ENCODE measurements at places on chromosomes 4 and X.

DNA sequence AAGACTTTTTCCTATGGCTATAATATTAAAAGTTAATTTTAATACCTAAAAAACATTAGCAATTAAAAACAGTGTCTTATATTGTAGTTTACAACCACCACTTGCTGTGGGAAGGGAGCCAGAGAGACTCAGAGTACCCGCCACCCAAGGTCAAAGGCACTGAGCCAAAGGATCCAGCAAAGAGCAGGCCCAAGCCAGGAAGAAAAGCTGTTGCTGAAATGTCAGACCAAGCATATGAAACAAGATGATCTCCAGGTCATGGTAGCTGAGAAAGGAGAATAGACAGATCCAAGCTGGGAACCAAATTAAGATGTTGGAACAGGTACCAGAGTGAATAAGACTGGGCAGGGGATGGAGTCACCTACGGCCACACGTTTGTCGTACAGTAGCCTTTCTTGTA, 18.8 kb upstream of the ATOH1 start:
- no peak for DNase-seq

DNA sequence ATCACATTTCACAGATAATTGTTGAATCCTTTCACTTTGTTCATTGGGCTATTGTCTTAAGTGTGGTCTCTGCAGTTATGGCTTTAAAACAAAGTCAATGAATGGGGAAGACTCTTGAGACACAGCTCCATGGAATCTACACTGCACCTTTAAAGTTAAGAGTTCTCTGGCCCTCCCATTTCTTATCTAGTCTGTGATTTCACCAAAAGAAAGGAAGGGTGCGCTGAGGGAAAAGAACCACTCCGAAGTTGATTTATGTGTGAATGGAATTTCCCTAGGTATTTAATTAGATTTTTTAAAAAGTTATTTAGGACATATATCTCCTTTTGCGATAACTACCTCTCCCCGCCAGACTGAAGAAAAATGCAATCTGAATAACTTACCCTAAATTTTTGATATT, 2.5 kb downstream of the SEPTIN11 start:
- no peak for DNase-seq

- no peak for DNase-seq
Observed at GRCh38 chr4:74158466-74159142, 686 bp downstream of the MTHFD2L start.

DNA sequence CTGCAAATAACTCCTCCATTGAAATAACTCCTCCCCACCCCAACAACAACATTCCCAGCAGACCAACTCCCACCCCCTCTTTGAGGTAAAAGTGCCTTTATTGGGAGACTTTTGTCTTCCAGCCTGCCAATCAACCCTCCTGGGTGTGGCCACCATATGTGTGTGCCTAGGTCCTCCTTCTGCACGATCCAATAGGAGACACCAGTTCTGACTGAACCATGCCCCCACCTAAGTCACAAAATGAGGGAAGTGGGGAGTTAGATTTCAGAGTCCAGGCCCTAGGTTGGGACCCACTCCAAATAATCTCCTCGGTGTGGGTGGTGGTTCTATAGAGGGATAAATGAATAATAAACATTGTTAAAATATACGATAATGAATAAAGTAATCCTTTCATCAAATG, 3.0 kb downstream of the PLP2 start:
- DNase-seq = no peak

DNA sequence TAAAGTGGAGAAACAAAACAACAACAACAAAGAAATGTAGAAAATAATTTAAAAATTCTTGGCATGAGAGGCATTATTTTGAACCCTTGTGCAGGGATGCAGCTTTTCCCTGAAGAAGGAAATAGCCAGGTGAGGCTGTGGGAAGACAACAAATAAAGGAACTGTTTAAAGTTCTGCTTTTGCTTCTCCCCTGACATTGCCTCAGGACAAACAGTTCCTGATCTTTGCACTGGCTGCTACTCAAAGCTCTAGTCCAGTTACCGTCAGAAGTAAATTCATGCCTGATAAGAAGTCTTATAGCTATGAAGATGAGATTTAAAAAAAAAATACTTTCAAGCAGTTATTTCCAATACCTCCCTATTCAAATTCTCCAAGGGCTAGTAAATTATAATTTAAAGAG, 233.8 kb downstream of the IL15 start:
- no peak for DNase-seq
